ENCODE measurements at places on chromosomes 7 and 10.

- no peak for DNase-seq
Measured at GRCh38 chr10:118663176-118663575, 67.7 kb upstream of the PRLHR start.

DNA sequence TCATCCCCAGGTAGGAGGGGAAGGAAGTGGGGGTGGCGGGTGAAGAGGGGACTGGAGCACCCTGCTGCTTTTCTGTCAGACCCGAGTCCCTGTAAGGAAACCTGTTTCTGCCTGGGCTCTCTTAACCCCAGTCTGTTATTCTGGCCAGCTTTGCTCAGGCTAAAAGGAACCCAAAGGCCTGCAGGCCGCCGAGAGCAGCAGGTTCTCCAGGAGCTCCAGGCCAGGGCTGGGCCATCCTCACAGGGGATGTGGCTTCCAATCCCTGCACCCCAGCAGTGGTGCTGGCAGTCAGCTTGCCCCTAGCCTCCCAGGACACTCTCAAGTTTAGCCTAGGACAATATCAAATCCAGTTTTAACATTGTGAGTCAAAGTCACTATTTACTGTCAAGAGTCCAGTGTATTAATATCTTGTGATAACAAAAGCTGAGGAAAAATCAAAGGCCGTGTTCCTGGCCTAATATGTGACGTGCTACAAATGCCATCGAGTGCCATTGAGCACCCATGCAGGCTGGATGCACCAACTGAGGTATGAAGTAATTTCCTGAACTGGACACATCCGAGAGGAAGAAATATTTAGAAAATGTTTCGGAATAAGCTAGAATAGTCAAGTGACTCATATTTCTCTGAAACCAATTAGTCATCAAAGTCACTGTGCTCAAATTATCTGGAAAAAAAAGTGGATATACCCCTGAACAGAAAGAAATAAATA, 7.0 kb downstream of the PKD1L1 start:
- no peak for DNase-seq

DNA sequence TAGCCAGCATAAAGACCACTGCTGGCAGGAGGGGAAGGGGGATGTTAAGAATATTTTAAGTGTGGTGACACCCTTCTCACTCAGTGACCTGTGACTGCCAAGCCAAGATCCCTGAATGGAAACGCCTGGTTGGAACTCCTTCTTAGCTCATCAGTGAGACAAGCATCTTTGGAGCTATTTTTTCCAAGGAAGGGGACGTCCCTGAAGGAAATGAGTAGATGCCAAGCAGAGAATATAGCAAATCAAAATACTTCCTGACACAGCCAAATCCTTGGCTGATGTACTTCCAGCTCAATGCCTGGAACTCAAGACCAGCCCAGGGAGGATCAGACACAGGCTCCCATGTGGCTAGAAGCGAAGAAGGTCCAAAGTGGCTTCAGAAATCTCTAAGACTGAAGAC, 82.2 kb downstream of the SORBS1 start:
- DNase-seq: no peak

GRCh38 chr10:57818522-57818921, 449.2 kb downstream of the IPMK start:
- DNase-seq: no peak

DNA sequence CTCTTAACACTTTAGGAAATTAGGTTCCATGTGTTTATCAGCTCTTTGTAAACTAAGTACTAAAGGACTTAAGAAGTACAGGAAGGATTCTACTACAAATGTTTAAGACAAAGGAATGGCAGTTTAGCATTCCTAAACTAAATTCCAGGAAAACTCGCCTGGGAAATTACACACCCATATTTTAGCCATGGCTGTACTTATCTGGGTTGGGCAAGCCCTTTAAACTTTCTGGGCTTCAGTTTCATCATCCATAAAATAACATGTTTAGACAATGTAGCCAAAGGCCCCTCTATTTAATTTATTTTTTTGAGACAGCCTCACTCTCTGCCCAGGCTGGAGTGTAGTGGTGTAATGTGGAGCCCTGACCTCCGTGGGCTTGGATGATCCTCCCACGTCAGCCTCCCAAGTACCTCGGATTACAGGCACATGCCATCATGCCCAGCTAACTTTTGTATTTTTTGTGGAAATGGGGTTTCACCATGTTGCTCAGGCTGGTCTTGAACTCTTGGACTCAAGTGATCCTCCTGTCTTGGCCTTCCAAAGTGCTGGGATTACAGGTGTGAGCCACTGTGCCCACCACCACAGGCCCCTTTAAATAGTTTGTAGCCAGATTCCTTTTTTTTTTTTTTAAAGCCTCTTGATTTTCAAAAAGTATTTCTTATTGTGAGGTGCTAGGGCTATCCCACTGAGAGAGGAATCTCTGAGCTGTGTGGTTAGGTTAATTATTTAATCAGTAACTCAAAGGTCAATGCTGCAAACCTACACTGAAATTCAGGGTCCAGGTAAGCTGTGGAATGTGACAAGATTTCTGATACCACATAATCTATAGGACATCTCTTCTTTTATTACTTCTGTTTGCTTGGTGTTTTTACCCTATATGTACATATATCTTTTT, 32.1 kb downstream of the TMEM60 start:
- no peak for DNase-seq

DNA sequence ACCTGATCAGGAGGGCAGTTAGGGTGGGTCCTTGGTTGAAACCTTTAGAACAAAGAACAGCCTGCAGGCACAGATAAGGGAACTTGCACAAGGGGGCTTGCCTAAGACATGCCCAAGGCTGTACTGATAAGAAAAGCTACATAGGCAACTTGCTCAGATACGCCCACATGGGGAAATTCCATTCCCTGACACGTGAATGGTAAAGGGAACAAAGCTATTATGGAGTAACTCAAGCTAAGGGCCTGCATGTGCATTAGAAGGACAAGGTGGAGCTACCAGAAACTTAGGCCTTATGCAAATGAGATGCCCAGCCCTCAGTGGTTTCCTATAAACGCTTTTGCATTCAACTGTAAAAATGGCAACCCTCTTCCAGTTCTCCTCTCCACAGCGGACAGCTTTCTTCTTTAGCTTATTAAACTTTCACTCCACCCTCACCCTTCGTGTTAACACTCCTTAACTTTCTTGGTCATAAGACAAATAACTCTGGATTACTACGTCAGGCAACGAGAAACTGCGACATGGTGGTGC, 1192.1 kb upstream of the CELF2 start:
- no peak for DNase-seq

GRCh38 chr7:37162106-37162505, 286.6 kb downstream of the ELMO1 start:
- no peak for DNase-seq

GRCh38 chr10:133388973-133389818, 4.8 kb upstream of the MTG1 start:
- no peak for DNase-seq

DNA sequence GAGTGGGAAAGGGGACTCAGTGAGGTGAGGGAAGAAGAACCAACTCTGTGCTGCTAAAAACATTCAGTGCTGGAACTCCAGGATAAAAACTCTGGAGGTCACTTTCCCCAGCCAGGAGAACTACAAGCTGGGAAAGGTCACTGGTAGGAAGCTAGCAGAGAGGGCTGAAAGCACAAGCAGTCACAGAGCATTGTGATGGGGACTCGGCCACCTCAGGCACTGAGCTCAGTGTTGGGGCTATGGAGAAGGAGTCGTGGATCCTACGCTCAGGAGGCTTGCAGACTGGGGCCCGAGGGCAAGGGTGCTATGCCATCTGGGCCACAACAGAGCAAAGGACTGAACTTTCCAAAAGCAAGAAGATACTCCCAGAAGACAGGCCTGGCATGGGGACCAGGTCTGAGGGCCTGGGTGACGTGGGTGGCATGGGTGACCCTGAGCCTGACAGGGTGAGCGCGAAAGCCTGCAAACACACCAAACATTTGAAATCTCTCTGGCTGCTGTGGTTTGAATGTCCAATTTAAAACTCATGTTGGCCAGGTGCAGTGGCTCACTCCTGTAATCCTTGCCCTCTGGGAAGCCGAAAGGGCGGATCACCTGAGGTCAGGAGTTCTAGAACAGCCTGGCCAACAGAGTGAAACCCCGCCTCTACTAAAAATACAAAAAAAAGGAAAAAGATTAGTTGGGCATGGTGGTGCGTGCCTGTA, 9.8 kb upstream of the ARHGAP19 start:
- no peak for DNase-seq

- DNase-seq: no peak
Measured at GRCh38 chr10:51318399-51319172, 244.3 kb downstream of the PRKG1 start.

DNA sequence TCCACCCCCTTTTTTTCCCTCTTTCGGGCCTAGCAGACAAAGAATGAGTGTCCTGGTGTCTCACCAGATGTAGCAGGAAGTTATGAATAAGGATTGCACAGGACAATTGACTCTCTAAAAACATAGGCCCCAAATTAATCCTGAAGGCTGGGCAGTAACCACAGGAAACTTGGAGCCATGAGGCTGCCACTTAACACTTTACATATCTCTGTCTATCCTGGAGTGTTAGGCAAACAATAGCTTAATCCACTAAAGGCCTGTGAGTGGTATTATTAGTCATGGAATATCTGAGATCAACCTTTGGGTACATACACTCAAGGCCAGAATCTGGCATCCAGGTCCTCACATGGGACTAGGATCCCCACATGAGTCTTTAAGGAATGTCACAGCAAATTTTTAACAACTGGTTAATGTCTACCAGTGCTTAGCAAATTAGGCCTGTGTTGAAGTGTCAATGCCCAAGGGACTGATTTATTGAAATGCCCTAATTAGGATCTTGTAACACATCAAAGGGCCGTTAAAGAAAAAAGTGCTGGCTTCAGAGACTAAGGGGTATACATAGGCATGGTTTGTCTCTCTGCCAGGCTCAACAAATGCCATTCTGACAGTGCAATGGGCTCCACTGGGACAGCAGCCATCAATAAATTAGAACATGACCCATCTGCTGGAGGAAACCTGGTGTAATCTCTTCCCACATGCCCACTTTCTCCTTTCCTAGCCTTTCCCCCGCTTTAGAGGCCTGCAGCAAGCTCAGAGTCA, 196.7 kb upstream of the TBX20 start:
- DNase-seq: no peak

GRCh38 chr10:102298899-102299298, 53.6 kb downstream of the GBF1 start:
- no peak for DNase-seq

DNA sequence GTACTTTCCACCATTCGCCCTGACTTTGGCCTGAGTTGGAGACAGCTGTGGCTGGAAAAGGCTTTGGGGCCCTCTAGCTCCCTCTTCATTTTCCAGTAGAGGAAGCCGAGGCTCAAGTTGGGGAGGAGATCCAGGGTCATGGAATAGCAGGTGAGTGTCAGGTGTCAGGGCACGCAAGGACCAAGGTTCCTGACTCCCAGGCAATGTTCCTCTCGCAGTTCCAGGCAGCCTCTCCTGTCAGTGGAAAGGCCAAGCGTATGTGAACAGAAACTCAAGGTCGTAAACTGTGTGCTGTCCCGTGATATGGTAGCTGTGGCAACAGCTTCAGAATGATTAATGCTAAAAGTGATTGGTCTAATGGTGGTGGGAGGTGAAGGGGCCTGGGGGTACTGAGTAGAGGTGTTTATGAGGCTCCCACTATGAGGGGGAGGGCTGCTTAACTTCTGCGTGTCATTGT, 13.2 kb downstream of the ADAMTS14 start:
- DNase-seq: no peak

- peak; percentile 55 for DNase-seq
Measured at GRCh38 chr7:130655286-130655685, 13.3 kb downstream of the COPG2 start.

GRCh38 chr7:70325509-70326101, 727.3 kb downstream of the AUTS2 start:
- no peak for DNase-seq

GRCh38 chr7:2821161-2821841, 22.8 kb downstream of the GNA12 start:
- DNase-seq: no peak

DNA sequence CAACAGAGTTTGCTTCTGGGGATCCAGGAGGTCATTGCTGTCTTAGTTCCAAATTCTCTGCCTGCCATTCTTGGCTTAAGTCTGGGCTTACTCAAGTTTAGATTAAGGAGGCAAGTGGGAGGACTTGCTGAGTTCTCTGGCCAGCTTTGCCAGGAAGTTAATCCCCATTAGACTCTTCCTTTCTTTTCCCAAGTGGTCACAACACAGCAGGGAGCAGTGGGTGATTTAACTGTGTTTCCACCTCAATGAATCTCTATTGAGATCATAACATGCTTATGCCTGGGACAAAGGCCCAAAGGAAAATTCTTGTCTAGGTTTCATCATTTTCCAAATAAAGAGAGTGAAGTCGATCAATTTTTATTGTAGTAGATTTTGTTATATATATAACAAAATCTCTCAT, 1159.6 kb downstream of the SORCS3 start:
- DNase-seq: no peak

DNA sequence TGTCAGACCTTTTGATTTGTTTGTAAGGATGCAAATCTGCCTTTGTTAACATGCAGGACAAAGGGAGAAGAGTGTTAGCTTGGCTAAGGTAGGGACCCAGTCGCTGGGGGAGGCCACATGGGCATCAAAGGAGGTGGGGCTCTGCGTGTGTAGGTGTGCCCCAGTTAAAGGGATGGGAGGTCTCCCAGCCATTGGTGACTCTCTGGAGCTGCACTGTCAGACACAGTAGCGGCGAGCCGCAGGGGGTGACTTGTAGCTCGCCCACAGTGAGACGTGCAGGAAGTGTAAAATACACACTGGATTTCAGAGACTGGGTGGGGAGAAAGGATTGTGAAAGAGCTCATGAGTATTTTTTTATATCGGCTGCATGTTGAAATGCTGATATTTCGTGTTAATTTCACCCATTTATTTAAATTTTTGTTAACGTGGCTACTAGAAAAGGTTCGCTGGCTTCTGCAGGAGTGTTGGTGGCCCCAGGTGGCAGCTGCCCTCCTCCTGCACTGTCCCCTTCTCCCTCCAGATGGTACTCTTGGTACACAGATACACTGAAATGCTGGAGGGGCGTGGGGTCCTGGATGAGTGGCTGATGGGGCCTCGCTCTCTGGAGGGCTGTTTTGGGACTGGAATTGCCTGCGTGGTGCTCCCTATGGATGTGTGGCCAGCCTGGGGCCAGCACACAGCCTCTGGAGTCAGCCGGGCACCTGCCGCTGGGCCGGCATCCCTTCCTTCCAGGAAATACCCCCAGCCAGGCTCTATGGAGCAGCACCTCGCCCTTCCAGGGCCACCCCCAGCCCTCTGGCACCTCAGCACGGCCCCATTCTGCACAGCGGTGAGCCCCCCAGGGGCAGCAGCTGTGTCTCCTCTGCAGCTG, 59.2 kb downstream of the LHPP start:
- no peak for DNase-seq

DNA sequence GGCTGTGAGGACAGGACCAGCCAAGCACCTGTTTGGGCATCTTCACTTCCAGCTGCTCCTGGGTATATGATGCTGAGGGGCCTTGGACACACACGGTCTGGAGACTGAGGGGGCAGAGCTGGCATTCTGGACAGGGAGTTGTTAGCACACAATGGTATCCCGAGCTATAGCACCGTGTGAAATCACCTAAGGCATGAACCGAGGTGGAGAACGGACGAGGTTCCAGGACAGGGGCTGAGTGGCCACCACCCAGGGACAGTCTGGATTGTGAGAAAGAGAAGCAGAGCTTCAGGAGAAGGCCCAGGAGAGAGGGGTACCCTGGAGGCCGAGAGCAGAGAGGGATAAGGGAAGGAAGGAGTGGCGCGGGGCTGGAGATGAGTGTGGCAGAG, 571.8 kb downstream of the TCERG1L start:
- DNase-seq: no peak

- DNase-seq: no peak
Measured at GRCh38 chr7:115749924-115750323, 280.6 kb downstream of the TFEC start.
